ENCODE measurements at places on chromosomes 2 and 18.

- DNase-seq = no peak
Measured at GRCh38 chr2:15812187-15812780, 128.1 kb upstream of the MYCN start.

- peak; percentile 82 for DNase-seq
Measured at GRCh38 chr2:102848366-102848839, 86.6 kb downstream of the TMEM182 start.

GRCh38 chr2:177178797-177179196, 33.8 kb upstream of the HNRNPA3 start:
- no peak for DNase-seq

GRCh38 chr2:169275696-169276444, 86.5 kb downstream of the LRP2 start:
- no peak for DNase-seq

GRCh38 chr2:237892478-237892877, 33.1 kb downstream of the RAMP1 start:
- DNase-seq = no peak

- peak; percentile 92 for DNase-seq
Measured at GRCh38 chr18:12376754-12377555, at the start of gene AFG3L2. AFG3L2 (minus strand) TSS chr18:12377227; CDS start chr18:12377082, 145 bp downstream.

DNA sequence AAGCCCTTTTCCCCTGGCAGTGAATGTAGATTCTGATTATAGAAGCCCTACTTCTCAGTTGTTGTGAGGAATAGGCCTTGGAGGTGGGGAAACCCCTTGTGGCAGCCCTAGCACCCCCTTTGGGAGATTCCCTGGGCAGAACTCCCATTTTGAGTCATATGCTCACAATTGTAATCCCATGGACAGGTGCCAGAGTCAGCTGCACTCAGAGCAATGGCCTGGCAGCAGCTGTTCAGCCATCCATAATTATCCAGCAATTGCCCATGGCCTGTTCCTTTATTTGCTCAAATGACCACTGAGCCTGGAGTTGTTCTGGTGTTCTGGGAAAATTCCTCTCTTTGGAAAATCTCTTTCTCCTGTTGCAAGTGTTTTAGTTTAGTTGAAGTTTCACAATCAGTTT, 71.7 kb downstream of the PTRHD1 start:
- peak; percentile 71 for DNase-seq

GRCh38 chr2:22487036-22487435, 897.9 kb upstream of the KLHL29 start:
- no peak for DNase-seq

GRCh38 chr2:33484042-33484621, 7.7 kb downstream of the RASGRP3 start:
- DNase-seq = no peak

DNA sequence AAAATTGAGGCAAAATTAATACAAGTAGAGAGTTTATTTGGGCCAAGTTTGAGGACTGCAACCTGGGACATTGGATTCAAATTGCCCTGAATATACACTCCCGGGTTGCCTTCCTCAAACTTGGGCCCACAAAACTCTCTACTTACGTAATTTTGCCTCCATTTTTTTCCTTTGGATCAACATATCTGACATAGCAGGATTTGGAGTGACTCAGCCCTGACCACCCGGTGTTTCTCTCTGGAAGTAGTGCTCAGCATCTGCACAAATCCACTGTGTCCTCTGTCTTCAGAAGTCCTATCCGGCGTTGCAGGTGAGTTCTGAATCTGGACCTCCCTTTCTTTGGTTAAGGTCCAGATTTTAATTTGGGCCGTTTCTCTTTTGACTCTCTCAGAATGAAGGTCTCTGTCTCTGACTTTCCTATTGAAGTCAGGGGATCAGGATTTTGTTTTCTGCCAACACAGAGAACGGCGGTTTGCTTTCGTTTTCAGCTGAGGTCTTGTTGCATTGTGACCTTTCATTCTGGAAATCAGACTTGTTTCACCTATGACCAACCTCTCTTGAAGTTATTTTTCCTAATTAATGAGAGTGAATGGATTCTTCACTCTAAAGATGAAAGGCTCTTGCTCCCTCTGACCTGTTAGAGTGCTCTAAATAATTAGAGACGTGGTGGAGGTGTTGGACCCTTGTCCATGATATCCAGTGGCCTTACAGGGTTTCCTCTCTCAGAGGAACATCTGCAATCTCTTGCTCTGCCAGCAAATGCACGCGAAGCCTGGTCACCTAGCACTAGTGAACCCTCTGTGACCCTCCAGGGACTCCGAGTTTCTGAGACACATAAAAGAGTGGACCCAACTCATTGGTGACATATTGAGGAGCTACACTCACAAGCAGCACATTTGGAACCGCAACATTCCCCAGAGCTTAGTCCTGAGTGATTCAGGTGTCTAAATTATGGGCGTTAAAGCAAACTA, 13.6 kb downstream of the TCF23 start:
- no peak for DNase-seq

GRCh38 chr2:228916416-228917090, 354.5 kb downstream of the PID1 start:
- no peak for DNase-seq

DNA sequence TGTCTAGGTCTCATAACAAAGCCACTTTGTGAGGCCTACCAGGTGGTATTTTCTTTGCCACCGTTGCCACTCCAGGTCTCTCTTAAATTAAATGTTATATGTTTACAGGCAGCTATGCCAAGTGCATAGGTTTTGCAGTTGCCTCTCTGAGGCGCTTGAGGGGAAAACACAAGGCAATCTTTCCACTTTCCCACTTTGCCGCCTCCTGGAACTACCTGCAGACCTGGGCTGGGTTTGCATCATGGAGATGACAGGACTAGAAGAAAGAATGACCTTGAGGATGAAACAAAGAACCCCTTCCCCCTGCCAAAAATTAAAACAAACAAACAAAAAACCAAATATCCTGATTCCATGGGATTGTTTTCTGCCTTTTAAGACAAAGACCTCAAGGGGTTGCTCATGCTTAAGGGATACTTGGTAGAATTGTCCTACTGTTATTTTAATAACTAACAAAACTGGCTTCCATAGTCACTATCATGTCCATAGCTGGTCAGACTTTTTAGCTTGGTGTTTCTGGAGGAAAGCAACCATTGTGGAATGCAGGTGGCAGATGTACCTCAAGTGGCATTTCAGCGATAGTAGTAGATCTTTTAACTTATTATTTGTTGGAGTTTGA, 159.9 kb downstream of the PRPF40A start:
- peak; percentile 44 for DNase-seq

- no peak for DNase-seq
Measured at GRCh38 chr18:48882379-48882778, 68.4 kb downstream of the SMAD7 start.

DNA sequence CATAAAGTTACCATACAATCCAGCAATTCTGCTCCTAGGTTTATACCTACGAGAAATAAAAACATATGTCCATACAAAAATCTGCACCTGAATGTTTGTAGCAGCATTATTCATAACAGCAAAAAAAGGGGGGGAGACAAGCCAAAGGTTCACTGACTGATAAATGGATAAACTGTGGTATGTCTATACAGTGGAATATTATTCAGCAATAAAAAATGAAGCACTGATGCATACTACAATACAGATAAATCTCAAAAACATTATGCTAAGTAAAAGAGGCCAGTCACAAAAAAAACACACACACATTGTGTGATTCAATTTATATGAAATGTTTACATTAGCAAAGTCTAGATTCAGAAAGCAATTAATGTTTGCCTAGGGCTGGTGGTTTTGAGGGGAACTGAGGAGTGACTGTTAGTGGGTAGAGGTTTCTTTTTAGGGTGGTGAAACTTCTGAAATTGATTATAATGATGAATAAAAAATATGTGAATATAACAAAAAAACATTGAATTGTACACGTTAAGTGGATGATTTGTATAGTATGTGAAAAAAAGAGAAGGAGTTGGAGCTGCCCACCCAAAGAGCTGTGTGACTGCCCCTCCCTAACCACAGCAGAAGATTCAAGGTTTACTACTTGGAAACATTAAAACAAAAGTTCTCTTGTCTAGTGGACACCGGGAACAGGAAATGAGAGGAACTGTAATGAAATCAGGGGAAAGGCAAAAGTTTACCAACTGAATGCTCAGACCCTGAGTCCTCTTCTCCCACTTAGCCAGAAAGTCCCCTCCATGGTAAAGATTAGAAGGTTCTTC, 13.4 kb downstream of the COLEC12 start:
- no peak for DNase-seq

DNA sequence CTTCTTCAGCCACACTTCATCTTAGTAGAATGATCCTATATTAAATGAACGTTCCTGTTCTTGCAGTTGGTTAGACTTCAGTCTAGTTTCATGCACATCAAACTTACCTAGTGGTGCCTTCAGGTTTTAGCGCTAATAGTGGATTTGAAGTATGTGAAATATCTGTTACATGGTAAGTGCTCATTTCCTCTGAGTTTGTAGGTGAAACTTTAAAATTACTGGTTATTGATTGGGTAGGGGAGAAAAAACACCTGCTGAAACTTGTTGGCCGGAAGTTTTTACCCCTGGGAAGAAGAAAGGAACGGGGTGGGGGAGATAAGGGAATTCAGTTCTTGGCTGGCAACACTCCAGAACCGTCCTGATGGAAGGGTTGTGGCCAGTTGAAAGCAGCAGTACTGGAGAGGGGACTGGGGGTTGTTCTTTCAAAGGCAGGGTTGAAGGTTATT, 112.8 kb downstream of the SPTBN1 start:
- DNase-seq = no peak

GRCh38 chr18:76405280-76405679, 89.8 kb downstream of the ZNF516 start:
- DNase-seq = no peak

DNA sequence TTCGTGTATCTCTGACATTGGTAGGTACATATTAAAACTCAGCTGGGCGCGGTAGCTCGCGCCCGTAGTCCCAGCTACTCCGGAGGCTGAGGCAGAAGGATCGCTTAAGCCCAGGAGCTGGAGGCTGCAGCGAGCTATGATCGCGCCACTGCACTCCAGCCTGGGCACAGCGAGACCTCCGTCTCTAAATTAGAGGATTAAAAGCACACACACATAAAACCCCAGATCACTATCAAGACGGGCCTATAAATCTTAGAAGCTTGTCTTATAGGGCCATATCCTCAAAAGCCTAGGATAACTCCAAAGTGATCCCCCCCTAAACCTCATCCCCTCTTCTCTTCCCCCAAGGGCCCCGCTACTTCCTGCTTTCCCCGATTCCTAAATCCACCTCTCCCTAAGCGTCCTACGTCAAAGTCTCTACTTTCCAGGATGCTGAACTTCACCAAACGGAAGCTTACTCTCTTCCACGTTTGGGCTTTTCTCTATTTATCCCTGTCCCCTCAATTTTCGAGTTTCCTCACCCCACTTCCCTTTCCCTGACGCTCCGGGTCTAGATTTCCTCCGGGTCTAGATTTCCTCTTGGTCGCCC, 707 bp downstream of the KRCC1 start:
- no peak for DNase-seq
